ENCODE measurements at places on chromosomes 1 and 21. TPM values are rescaled to one million over a fixed set of nuclear protein-coding genes. Genes with fewer than 3 reads are reported as not detected.
A peak's percentile ranks its signal among the peaks of the same experiment; 100 is the strongest.

DNA sequence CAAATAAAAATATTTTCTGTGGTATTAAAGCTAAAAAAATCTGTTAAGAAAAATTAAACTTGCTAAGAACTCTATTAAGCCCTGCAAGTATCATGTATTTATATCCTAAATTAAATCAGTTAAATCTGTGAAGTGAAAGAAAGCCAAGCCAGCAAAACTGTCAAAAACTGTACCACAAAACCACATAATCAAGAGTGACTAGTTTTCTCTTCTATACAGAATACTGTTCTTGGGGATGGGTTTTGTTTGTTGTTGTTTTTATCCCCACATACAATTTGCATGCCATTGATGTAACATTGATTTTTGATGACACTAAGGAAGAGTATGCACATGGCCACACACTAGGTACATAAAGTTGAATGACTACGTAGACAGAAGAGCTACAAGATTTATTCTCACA lies 20.4 kb downstream of the DPH5 start:
- DNase-seq: no peak

DNA sequence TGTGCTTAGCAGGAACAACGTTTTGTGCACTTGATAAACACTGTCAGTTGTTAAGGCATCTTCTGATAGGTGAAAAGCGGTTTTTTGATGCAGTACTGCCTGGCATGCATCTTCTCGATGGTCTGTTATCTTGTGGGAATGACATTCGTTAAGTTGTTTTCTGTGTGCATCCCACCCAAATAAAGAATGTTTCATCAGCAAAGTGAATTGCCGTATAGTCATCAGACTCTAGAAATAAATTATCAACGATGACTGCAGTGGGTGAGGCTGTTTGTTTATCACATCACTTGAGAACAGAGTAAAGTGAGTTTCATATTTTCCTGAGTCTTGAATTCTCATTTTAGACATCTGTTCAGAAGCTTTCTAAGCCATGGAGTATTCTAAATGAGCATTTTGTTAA lies 34.1 kb downstream of the NFIA start:
- DNase-seq: no peak

GRCh38 chr1:228940926-228941325 lies 205.6 kb downstream of the RHOU start:
- DNase-seq: no peak

DNA sequence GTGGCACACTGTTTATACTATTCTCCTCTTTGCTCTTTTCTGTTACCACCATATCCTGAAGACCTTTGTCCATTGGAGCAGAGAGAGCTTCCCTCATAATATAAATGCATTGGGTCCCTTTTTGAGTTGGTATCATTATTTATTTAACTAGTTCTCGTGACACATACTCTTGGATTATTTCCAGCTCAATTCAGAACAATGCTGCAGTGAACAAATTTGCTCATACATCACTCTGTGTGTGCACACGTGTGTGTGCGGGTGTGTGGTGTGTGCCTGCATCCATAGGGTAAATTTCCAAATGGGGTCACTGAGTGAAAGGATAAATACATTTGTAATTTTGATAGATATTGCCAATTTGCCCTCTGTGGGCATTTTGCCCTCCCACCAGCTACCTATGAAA lies 5.8 kb downstream of the PLA2G2A start:
- DNase-seq: no peak

- no peak for DNase-seq
These were observed 2.0 kb upstream of the RCC2 start for GRCh38 chr1:17441265-17441992.

DNA sequence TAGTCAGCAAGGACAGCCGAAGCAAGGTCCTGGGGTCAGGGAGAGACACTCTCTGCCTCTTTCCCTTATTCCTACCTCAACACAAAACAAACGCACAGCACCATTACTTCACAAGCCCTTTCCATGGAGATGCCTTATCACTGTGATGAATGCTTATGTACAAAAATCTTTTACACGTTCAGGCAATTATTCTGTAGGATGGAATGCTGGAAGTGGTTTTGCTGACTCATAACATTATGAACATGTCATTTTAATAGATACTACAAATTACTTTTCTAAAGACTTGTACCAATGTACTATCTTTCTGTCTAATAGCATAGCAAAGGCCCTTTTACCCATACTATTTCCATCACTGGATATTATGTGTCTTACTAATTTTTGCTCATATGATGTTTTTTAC lies 98.4 kb downstream of the TTLL7 start:
- DNase-seq: no peak

GRCh38 chr1:24914226-24915069 lies 15.6 kb downstream of the RUNX3 start:
- no peak for DNase-seq

DNA sequence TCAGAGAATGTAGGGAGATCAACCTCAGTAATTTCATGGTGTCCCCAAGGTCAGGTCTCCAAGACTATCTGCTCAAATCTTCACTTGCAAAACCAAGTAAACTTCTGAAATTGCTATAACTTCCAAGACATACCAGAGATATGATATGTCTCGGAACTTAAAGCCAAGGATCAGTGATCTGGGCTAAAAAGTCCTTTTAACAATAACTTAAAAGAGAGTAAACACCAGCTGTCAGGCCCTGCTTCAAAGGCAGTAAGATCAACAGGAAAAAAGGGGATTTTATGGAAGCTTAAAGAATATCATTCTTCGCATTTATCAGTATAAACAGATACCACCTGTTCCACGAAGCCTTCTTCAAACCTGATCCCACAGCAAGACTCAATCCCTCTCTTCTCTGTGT lies 13.7 kb downstream of the UBR4 start:
- DNase-seq: no peak

The INAVA gene
- 0.29 TPM for polyA plus RNA-seq

DNA sequence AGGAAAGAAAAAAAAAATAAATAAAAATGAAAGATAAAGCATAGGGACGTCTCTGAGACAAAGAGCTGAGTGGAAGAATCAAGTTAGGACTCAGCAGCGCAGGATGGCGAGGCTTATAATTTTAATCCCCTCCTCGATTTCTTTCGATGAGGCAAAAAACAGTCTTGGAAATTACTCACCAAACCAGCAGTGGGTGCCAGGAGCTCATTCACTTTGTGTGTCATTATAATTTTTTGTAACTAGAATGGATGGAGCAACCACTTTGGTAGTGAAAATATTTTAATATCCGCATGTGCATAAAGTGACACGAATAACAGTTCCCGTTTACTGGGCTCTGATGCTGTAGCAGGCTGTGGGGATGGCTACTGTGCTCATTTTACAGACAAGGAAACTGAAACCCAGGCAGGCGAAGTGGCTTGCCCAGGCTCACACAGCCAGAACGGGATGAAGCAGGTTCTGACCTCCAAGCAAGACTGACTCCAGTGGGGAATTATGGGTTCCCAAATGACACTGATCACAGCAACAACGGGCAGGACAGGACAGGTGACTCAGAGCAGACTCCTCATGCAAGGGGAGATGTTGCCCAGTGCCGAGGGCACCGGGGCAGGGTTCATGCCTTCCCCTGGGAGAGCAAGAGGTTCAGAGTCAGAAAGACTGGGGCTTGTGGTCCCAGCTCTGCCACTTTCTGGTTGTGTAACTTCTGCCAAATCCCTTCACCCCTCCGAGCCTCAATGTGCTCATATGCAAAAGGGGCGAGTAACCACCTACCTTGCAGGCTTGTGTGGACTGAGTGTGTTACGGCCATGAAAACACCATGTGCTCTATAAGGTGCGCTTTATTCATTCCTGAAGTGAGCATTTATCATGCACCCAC lies 63.6 kb downstream of the RUNX3 start:
- no peak for DNase-seq

The SLC37A1 gene
- 2.6 TPM for polyA plus RNA-seq

- no peak for DNase-seq
These were observed at the start of gene KRTAP21-3 for GRCh38 chr21:30718239-30718909. Gene KRTAP21-3, minus strand, starts transcription at chr21:30718777. Its CDS starts 18 bp downstream, at chr21:30718759.

The SH2D1B gene
- polyA plus RNA-seq: 0.09 TPM

- no peak for DNase-seq
These were observed 50.1 kb downstream of the ATF6 start for GRCh38 chr1:161816201-161816600.

GRCh38 chr1:100532645-100533044 lies 5.3 kb upstream of the GPR88 start:
- DNase-seq: no peak

The HSD3B1 gene
- not detected for polyA plus RNA-seq

DNA sequence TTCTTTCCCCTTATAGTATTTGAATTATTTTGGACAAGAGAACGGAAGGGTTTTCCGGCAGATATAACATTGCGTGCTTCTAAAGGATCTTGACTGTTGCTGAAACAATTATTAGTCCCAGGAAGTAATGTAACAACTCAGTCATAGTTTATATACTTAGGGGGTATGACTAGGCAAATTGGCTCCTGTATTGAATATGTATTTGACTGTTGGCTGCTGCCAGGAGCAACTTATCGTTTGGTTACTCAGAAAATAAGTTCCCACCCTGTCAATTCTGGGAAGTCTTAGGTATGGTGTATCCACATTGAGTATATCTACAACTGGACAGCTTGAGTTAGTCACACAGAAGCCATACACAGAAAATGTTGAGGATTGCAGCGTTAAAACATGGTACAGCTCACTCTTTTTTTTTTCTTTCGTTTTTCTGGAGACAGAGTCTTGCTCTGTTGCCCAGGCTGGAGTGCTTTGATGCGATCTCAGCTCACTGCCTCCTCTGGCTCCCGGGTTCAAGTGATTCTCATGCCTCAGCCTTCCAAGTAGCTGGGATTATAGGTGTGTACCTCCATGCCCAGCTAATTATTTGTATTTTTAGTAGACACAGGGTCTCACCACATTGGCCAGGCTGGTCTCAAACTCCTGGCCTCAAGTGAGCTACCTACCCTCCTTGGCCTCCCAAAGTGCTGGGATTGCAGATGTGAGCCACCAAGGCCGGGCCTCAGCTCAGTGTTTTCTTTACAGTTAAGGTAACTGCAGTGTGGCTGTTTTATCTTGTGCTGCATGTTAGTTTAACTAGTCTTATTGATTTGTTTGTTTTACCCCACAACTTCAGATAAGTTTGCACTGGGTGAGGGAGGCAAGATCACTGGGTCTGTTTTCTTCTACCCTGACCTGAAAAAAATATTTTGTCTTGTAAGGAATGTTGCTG lies 10.2 kb downstream of the SMAP2 start:
- no peak for DNase-seq

The CLDN17 gene
- polyA plus RNA-seq: not detected

The PLA2G2D gene
- polyA plus RNA-seq: not detected

The CLCA4 gene
- polyA plus RNA-seq: 0.04 TPM

The UBE2U gene
- polyA plus RNA-seq: not detected

The CALML6 gene
- 0.09 TPM for polyA plus RNA-seq

- no peak for DNase-seq
These were observed 15.1 kb downstream of the FAAP20 start for GRCh38 chr1:2179283-2180013.

GRCh38 chr1:108016451-108016920 lies 51.5 kb upstream of the VAV3 start:
- peak; percentile 12 for DNase-seq

The ADGRB2 gene
- 0.91 TPM for polyA plus RNA-seq

The LCE3D gene
- not detected for polyA plus RNA-seq

GRCh38 chr1:153070243-153070642 lies 1.2 kb downstream of the SPRR2B start:
- DNase-seq: no peak

The FCGR2B gene
- polyA plus RNA-seq: 4.3 TPM

GRCh38 chr1:212718499-212718898 lies 18.9 kb upstream of the BATF3 start:
- no peak for DNase-seq

GRCh38 chr1:209937996-209938959 lies at the start of gene SYT14:
Gene SYT14, plus strand, starts transcription at chr1:209938217. Its CDS starts 48 bp downstream, at chr1:209938265.
- no peak for DNase-seq

DNA sequence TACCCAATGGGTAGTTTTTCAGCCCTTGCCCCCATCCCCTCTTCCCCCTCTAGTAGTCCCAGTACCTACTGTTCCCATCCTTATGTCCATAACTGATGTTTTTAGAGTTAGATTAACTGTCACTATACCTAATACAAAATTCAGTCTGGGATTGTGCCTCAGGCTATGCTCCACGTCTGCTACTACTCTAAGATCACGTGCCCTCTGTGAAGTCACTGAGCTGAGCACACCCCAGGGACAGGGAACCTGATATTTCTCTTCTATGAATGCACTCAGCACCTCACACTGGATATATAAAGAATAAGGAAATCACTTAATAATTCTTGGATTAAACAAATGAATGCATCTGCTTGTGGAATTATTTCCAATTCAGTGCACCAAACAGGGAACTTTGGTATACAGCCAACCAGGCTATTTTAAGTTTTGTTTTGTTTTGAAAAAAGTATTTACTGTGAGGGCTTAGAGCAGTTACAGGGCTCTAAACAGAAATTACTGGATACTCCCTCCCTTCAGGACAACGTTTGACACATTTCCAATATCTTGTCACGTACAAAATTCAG lies 307.9 kb downstream of the SMYD3 start:
- no peak for DNase-seq

- no peak for DNase-seq
These were observed 837 bp upstream of the USP21 start for GRCh38 chr1:161158316-161159010.

GRCh38 chr21:44423941-44424607 lies 31.2 kb upstream of the LRRC3 start:
- DNase-seq: no peak
